ENCODE measurements at places on chromosomes 3 and 15. TPM values are rescaled to one million over a fixed set of nuclear protein-coding genes. Genes with fewer than 3 reads are reported as not detected.

Gene CPNE9
- 0.59 TPM for total RNA-seq

Gene ENTPD3
- total RNA-seq: 2.7 TPM

Gene ZNF662
- total RNA-seq: not detected

Gene RIOX2
- 22.3 TPM for total RNA-seq

Measured in type B pancreatic cell (in vitro differentiated cells).